Aortic smooth muscle cell (primary cell): ENCODE measurements at places on chromosomes 3 and 15. TPM values are rescaled to one million over a fixed set of nuclear protein-coding genes. Genes with fewer than 3 reads are reported as not detected.

The C3orf49 gene
- total RNA-seq, result not detected in 2 replicates

The SEMA3G gene
- under 0.01 and 0.19 TPM in 2 replicates for total RNA-seq

The ROPN1 gene
- not detected in 2 replicates for total RNA-seq

The RAB6B gene
- 0.13 and 0.19 TPM in 2 replicates for total RNA-seq

The TMEM108 gene
- not detected in 2 replicates for total RNA-seq

The CHRD gene
- total RNA-seq, result 1.7 and 2.4 TPM in 2 replicates

The ITIH3 gene
- total RNA-seq, result 1.1 and 2.8 TPM in 2 replicates
